ENCODE measurements at places on chromosomes 13 and 19.

DNA sequence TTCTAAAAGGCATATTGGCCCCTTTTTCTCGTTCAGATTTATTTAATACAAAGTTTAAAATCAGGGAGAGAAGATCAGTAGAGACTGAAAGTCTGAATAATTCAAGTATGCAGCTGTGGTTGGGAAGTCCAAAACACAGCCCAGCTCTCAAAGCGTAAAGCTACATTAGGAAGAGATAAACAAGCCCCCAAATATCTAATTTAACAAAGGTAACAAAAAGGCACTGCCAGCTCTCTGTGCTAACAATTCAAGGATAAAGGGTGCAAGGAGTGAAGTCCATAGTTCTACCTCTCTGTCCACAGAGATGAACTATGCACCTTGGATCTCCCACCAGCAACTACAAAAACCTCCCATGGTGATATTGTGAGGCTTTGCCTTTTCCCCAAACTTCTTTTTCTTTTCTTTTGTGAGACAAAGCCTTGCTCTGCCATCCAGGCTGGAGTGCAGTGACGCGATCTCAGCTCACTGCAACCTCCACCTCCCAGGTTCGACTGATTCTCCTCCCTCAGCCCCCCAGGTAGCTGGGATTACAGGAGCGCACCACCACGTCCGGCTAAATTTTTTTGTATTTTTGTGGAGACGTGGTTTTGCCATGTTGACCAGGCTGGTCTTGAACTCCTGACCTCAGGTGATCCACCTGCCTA, 104.4 kb downstream of the LHFPL6 start:
- DNase-seq, result no peak

GRCh38 chr13:34174671-34175145, 356.8 kb downstream of the RFC3 start:
- DNase-seq, result no peak

DNA sequence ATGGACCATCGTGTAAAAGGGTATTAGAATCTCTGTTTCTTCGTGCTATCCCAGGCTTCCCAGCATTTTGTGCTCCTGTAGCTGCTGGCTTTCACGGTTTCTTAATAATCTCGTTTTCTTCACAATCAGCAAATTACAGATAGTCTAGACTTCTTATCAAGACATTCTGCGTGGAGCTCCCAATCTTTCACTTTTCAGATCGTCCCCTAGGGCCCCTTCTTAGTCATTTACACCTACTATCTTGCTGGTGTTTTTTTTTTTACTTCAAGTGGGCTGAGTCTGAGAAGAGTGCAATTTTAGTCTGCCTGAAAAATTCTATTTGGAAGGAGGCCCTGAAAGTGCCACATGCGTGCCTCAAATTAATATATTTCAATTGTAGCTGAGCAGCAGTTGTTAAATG, 275.1 kb downstream of the SHISA2 start:
- no peak for DNase-seq

DNA sequence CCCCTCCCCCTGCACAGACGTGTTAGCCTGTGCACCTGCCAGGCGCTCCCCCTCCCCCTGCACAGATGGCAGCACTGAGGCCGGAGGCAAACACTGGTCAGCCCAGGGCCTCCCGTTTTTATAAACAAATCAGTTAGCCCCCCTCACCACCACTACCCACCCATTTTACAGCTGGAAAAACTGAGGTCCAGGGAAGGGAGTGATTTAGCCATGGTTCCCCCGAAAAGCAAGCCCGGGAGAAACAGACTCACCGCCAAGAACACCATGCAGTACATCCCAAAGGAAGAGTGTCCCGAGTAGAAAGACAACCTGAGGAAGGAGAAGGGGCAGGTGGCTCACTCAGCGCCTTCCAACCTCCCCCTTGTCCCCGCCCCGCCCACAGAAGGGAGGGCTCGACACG, 8.7 kb downstream of the PLPP2 start:
- DNase-seq, result no peak

DNA sequence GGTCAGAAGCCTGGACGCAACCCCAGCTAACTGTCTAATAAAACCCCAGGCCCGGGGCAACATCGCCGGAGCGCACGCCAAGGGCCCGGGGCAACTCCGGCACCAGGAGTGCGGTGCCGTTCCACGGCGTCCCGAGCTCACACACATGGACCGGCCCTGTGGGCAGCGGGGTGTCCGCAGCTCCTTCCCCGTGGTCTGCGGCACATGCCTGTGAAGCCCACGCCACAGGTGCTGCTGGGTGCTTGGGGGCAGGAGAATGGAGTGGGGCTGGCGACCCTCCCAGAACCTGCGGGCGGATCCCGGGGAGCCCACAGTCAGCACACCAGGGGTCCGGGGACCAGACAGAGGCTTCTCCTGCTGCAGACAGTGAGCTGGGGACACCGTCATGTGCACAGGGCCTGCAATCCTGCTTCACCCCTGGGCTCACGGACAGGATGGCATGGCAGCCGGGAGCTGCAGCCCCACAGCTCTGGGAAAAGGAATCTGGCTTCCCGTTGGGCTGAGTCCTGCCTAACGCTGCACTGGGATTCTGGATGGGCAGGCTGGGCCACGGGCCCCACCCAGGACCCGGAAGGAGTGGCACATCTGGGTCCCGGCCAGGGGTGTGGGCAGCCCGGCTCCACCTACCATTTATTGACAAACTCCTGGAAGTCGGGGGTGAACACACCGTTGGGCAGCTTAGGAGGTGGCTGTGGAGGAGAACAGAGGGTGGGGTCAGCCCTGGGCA, 28.2 kb upstream of the ZBTB7A start:
- DNase-seq, result no peak

- no peak for DNase-seq
Observed at GRCh38 chr13:78650717-78651083, 8.3 kb downstream of the OBI1 start.

- DNase-seq, result no peak
Observed at GRCh38 chr13:74226791-74227475, 92.7 kb upstream of the KLF12 start.

DNA sequence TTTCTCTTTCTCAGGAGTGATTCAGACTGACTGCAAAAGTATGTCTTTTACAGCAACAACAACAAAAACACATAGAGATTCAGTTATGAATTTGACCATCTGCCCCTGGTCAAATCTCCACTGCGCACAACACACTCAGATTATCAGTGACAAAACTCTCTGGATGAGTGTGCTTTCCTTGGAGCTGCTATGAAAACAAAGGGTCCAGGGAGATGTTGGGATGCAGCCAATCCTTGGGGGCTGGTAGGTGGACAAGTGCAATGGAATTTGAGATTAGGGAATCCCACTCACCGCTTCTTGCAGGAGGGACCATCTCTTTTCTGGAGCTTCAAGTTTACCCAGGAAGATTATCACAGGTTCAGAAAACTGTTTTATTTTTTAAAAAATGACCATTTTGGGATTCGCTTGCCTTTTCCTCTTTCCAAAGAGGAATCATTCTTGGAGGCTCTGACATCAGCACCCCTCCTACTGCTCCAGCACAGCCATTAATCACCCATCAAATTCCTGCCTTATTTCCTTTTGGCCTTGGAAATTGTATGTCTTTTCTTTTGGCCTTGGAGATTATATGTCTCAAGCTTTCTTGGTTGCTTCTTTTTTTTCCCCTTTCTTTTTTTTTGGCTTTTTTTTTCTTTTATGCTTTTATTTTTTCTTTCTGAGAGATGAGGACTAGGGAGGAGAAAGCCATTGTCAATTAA, 311.8 kb downstream of the TSHZ3 start:
- no peak for DNase-seq

DNA sequence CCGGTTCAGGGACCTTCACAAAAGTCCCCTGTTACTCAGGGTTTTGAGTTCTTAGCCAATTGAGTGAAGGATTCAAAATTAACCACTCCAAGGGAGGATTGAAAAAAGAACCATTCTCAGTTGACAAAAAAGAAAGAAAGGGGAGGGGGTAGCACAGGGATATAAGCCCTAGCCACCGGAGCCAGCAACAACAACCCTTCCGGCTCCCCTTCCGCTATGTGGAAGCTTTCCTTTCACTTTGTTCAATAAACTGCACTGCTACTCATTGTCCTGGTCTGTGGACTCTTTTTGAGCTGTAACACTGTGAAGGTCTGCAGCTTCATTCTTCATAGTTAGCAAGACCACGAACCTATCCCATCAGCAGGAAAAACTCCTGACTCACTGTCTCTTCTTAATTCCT, 1488.1 kb upstream of the PRR20A start:
- DNase-seq, result no peak

- DNase-seq, result no peak
Observed at GRCh38 chr13:75789451-75790197, 153.5 kb downstream of the LMO7 start.

DNA sequence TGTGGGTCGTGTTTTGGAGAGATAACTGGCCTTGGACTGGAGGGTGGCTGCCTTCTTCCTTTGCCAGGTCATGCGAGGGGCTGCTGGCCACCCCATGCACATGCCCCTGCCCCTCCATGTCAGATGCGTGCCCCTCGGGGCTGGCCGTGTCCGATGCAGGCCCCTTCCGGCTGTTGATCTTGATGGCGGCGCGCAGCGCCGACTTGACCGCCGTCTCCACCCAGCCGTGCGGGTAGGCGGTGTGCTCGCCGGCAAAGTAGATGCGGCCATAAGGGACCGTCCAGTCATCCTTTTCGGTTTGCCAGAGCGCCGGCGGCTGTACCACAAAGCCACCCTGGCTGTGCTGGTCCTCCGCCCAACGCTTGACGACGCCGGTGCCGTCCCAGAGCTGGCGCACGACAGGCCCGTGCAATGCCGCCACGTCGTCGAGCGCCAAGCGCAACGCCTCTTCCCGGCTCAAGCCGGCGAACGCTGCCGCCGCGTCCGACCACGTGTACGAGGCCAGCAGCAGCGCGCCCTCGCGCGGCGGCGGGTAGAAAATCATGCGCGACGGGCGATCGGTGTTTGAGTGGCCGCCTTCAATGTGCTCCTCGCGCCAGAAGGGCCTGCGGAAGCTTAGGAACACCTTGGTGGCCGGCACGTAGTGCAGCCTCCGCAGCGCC, 6.9 kb downstream of the IL4I1 start:
- no peak for DNase-seq

DNA sequence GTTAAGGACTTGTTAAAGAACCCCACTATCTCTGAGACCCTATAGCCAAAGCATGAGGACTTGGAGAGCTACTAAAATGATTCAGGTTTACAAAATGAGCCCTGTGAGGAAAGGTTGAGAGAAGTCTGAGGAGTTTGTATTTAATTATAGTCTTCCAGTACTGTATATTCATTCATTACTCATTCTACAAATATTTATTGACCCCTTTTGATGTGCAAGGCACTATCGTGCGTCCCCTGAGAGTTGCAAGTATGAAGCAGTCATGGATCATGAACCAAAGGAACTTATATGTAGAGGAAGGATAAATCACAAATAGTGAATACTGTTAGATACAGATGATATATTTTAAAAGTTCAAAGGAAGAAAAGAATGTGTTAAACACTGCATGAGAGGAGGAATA, 84.4 kb downstream of the DNAJC15 start:
- DNase-seq, result no peak
